ENCODE measurements at places on chromosomes 7 and 10.

- peak; percentile 85 for DNase-seq
Measured at GRCh38 chr10:73931767-73932619, 21.1 kb downstream of the PLAU start.

DNA sequence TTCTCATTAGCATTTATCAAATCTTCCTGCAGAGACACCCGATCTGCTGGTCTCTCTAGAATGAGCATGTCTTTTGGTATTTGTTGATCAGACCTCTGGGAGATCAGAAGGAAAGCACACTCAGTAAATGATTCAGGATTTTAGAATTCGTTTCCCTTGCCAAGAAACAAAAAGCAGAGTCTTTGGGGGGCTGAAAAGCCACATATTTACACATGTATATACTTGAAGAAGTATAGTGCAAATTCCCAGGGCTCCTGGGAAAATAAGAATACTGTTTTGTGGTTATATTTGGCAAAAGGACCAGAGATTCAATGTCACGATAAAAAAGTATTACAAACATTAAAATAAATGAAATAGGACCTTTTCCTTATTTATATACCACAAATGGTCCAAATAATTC, 100.2 kb downstream of the AGMO start:
- no peak for DNase-seq

DNA sequence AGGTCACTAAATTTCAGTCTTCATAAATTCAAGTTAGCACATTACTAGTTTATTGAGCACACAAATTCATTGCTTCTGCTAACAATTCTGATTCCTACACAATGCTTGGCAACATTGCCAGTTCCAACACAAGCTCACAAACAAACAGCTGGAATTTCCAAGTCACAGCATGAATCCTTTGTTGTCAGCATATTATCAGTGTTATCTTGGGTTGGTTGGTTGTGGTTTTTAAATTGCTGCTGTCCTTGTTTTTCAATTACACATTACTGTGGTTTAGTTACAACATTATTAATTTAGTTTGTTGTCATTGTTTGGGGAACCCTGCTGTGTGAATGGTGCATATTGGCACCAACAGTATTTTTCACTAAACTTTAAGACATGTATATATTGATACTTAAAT, 86.0 kb upstream of the ARID5B start:
- DNase-seq: no peak

DNA sequence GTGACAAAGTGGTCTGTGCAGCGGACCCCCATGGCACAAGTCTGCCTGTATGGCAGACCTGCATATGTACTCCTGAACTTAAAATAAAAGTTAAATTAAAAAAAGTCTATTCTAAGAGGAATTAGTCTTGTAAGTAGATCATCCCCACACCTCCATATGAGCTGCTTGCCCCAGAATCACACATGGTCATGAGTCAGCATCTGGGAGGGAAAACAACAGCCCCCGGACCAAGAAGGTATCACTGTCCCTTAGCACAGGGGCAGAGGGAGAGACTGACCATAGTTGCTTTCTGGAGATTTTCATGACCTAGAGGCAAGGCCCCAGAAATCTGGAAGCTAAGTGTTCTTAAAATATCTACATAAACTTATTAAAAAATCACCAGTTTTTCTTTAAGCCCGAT, 86.6 kb upstream of the PDK4 start:
- DNase-seq: no peak

GRCh38 chr10:67917169-67917568, 32.7 kb downstream of the SIRT1 start:
- no peak for DNase-seq

GRCh38 chr7:132251327-132251659, 325.0 kb downstream of the PLXNA4 start:
- peak; percentile 88 for DNase-seq

DNA sequence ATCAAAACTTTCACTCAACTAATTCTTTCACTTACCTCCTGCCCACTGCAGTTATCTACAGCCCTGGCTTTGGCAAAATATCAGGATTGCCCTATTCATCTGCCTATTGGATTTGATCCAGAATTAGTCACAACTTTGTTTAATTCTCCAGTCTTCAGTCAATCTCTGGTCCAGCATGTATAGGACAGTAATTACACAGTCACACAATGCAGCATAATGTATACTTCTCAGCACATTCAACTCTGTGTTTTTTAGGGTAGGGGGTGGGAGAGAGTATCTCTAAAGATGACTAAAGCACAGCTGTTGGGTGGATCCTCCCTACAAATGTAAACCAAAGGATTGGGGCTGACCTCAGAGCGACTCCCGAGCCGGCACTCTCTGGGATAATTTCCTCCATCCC, 17.7 kb upstream of the NRP1 start:
- DNase-seq: no peak

DNA sequence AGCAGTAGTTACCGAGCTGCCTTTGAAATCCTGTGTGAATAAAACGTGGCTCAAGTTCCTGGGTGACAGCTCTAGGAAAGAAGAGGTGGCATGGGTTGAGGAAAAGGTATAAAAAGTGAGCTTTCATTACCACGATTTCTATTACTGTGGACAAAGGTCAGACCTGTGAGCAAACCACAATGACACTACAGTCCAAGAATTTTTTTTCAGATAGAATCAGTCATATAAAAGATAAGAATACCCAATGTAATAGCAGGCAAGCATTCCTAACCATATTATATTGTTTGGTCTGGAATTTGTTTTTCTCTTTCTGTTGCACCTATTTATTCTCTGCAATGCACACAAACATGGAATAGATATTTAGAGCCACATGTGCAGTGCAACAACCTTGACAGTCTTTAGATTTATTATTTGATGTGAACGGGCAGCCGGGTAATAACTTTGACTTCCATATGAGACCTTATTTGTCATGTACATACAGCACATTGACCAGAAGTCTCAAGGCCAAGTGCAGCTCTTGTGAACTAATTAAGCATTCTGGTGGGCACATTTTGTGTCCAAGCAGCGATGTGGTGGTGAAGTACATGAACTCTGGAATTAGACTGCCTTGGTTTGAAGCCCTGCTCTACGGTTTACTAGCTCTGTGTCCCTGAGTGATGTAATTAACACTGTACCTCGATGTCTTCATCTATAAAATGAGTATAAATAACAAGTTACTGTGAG, 156.8 kb downstream of the NRCAM start:
- no peak for DNase-seq

DNA sequence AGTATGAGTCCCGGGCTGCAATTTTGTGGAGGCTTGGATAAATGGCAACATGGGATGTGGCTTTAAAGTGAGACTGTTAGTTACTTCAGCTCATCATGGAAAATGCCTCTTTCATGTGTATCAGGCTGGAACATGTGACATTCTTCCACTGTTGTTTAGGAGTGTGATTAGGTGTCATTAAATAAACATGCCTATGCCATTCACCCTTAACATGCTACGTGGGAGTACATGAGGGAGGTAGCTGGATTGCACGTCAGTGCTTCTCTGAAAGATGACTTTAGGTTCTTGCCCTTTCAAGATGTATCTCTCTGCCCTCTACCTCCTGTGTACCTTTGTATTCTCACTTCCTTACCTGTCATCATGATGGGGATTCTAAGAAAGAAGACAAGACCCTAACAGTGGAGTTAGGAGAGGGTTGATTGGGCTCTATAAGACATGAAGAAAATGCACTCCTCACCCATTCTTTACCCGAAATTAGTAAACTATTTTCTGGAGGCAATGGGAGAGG, 8.9 kb downstream of the AKR1E2 start:
- no peak for DNase-seq

GRCh38 chr7:8161364-8161828, 100.6 kb downstream of the ICA1 start:
- no peak for DNase-seq
